Neural progenitor cell (in vitro differentiated cells): ENCODE measurements at places on chromosomes 3 and 15.

DNA sequence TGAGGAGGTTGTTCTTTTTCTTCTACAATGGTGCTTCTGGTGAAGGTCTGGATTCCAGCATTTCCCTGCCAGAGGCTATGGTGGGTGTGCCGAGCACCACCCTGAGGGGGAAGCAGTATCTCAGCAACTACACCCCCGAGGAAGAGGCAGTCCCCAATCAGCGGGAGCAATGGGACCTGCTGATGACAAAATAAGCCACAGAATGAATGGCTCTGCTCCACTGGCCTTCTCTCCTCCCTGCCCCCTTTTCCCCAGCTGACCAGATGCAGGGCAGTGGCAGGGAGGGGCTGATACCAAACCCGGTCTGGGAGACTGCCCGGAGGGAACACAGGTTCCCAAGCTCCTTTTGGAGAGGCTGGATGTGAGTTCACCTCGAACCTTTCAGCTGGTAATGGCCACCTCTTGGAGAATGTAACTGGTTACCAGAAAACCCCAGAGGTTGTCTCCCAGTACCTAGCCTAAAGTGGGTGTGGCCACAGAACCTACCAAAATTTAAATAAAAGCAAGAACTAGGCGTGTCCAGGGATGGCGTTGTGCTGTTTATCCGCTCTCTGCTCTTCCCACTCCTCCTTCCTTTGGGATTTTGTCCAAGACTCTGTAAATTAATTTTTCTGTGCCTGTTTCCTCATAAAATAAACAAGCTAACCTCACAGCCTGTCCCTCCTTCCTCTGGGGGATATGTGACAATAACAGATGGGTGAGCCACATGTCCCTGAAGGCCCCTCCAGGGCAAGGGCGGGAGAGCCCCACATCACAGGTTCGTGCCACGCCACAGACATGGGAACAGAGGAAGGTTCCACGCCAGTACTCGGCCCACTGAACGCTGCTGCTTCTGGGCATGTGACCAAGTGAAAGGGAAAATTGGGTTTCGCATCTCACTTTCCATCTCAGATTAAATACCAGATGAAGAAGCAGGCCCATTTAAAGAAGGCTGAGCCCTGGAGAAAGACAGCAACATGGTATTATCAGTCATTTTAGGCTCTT, 35.1 kb upstream of the SPTBN5 start:
- DNase-seq = peak; percentile 30

- peak; percentile 71 for DNase-seq
Measured at GRCh38 chr15:67914537-67915460, 75.0 kb upstream of the RNU6-1 start.

- DNase-seq = no peak
Measured at GRCh38 chr3:4938281-4938982, 40.8 kb upstream of the BHLHE40 start.

DNA sequence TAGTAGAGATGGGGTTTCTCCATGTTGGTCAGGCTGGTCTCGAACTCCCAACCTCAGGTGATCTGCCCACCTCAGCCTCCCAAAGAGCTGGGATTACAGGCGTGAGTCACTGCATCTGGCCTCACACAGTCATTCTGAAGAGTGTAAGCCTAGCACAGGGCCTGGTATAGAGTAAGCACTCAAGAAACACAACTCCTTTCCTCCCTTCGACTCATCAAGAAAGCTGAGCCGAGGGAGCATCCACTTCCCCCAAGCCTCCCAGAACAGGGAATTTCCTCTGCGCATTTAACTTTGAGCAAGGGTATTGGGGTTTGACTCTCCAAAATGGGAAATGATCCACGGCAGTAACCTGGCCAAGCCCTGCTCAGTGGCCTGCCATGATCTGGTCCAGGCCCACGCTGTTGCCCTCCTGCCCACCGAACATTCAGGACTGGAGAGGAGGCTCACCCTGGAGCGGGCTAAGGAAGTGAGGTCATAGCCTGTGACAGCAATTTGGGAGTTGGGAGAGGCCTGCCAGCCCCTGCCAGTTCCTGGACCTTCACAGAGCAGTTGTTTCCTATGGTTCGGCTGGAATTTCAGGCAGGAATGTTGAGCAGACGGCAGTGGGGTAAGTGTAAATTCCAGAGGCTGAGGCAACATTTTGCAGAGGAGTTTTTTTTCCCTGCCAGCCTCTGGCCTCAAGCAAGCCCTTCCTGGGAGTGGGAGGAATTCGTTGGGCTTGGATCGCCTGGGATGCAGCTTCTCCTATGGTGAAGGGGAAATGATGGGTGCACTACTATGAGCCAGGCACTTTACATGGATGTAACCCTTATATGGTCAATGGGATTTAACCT, 21.2 kb upstream of the SMAD3 start:
- peak; percentile 66 for DNase-seq

GRCh38 chr15:91308855-91309254, 208.8 kb downstream of the SV2B start:
- DNase-seq = no peak

DNA sequence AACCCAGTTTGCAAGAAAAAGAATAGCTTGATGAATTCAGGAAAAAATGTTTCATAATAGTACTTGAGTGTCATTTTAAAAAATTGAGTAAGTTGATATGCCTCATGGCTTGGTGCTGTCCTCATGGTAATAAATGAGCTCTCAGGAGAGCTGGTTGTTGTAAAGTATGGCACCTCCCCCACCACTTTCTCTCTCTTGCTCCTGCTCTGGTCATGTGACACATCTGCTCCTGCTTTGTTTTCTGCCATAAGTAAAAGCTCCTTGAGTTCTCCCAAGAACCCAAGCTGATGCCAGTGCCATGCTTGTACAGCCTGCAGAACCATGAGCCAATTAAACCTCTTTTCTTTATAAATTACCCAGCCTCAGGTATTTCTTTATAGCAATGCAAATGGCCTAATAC, 108.8 kb upstream of the CRBN start:
- no peak for DNase-seq

DNA sequence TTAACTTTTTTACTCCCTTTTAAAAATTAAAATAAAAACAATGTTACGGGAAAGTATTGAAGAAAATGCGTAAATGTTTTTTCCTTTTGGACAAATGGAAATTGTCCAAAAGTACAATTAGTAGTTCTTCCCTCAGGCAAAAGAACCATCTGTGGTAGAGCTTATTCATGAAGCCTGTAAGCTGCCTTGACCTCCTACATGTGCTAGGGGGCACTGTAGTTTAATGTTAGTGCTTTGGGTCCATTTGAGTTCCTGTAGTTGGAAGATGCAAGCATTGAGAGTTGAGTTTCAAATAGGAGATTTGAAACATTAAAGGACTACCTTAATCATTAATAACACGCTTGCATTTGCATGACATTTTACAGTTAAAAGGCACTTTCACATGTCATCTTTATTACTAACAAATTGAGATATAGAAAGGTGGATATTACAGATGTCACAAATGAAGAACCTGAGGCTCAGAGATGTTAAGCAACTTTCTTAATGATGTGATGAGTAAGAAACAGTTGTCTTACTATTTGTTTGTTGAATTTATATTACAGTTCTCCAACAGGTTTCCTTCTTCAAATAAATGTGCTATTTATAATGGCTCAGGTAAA, 1.8 kb upstream of the ZNF385D start:
- DNase-seq = peak; percentile 74

GRCh38 chr15:52294881-52295420, 653 bp downstream of the MYO5C start:
- peak; percentile 36 for DNase-seq

DNA sequence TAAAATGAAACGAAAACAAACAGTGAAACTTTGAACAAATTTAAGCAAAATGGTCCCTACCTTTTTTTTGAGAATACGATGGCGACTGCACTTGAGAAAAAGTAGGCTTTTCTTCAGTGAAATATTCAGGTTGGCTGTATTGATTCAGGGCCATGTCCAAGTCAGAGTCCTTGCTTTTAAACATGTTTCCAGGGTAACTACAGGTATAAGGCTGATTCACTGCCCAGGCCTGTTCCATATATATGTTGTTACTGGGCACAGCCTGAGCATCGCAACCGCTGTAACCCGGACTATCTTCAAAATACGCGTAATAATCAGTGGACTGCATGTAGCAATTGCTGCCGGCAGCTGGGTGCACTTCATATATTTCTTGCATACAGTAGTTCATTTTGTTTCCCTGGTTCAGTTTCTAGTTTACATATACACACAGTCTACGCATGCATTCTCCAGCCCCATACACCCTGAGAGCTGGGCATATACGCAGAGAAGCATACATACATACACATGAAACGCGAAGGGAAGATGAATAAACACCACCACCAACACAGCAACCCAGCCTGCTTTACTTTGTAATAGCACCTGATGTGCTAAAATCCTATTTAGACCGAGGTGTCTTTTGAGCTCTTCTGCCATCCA, 220.0 kb downstream of the NR1D2 start:
- DNase-seq = no peak

- DNase-seq = no peak
Measured at GRCh38 chr15:40412095-40412759, 6.6 kb downstream of the IVD start.

DNA sequence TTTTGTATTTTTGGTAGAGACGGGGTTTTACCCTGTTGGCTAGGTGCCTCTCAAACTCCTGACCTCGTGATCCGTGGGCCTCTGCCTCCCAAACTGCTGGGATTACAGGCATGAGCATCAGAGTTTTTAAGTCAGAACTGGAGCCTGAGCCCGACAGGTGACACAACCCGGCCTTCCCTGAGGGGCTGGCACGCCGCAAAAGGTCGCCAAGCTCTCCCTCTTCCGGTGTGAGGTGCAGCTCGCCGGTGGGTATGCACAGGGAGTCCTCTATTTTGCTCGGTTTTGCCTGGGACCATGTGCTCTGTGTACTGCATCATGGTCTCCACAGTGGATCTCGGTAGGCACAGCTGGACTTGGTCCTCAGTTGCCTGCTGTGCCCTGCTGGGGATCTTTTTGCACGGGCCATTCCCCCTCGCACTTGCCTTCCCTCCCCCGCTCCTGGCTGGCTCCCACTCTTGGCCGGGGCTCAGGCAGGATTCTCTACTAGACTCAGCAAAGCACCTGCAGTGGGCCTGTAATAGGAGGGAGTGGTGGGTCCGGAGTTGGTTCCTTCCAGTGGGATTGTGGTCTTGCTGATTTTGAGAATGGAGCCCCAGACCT, 101.2 kb upstream of the KLF13 start:
- no peak for DNase-seq

GRCh38 chr3:72439321-72440183, 408.7 kb downstream of the SHQ1 start:
- DNase-seq = no peak

- no peak for DNase-seq
Measured at GRCh38 chr15:85754989-85755388, 39.7 kb downstream of the KLHL25 start.

- no peak for DNase-seq
Measured at GRCh38 chr3:100310355-100310965, 24.1 kb upstream of the NIT2 start.

GRCh38 chr15:69704229-69704628, 251.6 kb downstream of the RPLP1 start:
- no peak for DNase-seq

DNA sequence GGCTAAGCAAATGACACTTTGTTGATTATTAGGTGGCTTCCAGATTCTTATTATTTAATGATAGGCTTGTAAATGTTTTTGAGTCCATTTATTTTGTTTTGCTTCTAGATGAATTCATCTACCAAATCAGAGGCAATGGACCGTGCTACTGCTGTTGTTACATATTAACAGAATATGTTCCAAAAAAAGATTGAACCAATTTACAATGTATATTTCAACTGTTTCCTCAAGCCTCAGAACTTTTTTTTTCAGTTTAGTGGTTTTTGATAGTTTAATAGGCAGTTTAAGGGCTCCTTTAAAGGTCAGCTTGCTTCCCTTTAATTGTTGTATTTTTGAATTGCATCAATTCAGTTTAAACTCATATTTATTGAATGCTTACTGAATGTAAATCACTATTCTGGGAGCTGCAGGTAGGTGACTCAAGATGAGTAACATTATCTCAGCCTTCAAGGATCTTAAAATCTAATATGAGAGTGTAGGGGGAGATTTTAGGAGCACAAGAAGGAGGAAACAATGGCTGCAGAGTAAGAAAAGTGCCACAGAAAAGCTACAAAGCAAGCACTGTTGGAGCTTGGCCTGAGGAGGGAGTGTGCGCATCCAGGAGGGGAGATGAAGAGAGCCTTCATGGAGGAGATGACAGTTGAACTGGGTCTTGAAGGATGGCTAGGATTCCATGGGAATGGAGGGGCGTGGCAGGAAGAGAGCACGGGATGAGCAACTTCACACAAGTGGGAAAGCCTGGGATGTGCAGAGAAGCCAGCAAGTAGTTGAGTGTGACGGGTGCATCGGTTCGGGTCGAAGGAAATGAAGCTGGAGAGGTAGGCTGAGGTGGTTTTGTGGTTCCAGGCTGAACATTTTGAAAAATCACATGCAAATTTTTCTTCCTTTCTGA, 14.7 kb downstream of the MAP2K1 start:
- DNase-seq = peak; percentile 58

- no peak for DNase-seq
Measured at GRCh38 chr3:118742760-118743159, 291.9 kb downstream of the IGSF11 start.

DNA sequence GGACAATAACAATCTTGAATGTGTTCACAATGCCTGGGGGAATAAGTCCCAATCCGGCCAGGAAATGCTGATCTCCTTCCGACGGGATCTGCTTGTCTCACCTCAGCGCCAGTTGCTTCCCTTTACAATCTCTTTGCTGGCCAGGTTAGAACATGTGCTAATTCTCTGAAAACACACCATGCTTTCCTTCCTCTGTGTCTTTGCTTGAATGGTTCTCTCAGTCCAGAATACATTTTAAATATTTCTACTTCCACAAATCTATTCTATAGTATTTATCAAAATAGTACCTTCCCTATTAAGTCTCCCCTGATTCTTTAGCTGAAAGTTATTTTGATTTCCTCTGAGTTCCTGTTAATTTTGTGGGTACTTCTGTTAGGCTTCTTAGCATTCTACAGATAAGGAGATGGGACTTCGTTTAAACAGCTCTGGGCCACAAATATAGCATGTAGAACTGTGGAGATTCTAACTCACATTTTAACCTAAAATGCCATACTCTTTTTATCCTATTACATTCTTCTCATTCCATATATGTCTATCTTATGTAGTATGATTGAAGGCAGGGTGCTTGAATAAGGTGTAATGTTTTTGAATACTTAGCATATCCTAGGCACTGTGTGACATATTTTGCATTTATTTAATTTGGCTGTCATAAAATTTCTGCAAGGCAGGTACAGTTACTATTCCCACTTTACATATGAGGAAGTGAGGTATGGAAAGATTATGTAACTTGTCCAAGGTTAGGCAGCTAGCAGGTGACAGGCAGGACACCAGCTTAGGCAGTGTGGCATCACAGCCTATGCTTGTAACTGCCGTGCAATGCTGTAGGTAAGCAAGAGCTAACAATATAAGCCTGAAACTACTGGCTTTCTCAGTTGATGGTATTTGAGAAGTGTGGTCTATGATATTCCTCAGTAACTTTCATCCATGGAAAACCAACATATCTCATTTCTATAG, 299.8 kb downstream of the LPP start:
- DNase-seq = no peak
